ENCODE measurements at places on chromosomes 3 and 15.

- DNase-seq, result no peak
Measured at GRCh38 chr15:32936283-32936918, 218.6 kb downstream of the GREM1 start.

GRCh38 chr3:108159105-108159504, 63.1 kb downstream of the IFT57 start:
- no peak for DNase-seq

- DNase-seq, result no peak
Measured at GRCh38 chr3:9803494-9803893, 6.6 kb upstream of the TTLL3 start.

DNA sequence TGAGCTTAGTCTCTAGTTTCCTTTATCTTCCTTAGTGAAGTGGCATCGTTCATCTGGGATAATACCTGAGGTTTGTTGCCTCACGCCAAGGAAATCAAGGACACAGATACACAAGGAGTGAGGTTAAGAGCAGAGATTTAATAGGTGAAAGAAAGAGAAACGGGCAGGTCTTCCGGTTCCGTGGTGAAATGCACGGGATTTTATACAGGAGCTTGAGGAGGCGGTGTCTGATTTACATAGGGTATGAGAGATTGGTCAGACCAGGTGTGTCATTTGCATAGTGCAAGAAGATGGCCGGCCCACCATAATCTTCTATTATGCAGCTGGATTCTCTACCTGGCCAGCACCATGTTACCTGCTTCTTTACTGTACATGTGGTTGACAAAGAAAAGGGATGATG, 17.2 kb downstream of the ARRDC4 start:
- DNase-seq, result no peak

- DNase-seq, result no peak
Measured at GRCh38 chr15:37015451-37015850, 84.9 kb downstream of the MEIS2 start.

GRCh38 chr15:94008104-94009074, 223.0 kb upstream of the MCTP2 start:
- DNase-seq, result no peak

- DNase-seq, result no peak
Measured at GRCh38 chr15:43514241-43515057, 3.0 kb upstream of the MAP1A start.

DNA sequence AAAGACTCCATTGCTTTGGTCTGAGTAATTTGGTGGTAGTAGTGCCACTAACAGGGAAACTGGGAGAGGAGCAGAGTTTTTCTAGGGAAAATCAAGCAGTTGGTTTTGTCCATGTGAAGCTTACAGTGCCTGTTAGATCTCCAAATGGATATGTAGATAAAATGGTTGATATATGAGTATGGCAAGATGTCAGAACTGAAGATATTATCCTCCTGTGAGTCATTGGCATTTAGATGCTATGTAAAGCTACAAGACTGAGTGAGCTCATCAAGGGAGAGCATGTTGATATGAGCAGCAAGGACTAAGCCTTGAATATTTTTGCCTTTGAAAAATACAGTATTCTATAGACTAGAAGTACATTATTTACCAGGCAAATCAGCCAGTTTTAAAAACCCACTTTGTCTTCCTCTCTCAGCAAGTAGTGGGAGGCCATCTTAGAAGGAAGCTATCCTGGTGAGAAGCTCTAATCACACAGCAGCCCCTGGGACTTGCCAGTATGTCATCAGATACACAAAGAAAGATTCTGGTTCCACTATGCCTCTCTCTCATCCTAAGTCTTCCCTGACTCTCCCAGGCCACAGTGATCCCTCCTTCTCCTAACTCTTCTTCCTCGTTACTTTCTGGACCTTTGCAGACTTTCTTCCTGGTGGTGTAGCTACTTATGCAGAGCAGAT, 77.4 kb upstream of the ANKRD28 start:
- DNase-seq, result no peak

- no peak for DNase-seq
Measured at GRCh38 chr3:43266995-43267394, 19.3 kb upstream of the SNRK start.

DNA sequence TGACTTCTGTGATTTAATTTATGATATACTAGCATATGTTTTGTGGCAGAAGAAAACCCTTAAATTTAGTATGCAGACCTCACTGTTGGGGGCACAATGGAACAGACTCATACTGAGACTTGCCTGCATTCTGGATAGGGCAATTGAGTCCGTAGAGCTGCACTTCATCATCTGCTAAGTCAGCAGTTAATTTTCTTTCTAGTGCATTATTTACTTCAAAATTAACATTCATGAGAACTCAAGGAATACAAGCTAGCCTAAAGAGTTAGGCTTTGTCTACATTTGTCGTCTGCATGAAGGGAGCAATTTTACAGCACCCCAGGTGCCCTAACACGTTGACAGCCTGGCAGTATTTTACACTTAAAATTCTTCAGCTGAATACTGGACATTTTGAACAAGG, 345.5 kb downstream of the CHL1 start:
- DNase-seq, result no peak

- no peak for DNase-seq
Measured at GRCh38 chr3:142857056-142857455, 31.8 kb downstream of the PCOLCE2 start.

- DNase-seq, result no peak
Measured at GRCh38 chr3:112365636-112366035, 32.7 kb downstream of the CD200 start.

DNA sequence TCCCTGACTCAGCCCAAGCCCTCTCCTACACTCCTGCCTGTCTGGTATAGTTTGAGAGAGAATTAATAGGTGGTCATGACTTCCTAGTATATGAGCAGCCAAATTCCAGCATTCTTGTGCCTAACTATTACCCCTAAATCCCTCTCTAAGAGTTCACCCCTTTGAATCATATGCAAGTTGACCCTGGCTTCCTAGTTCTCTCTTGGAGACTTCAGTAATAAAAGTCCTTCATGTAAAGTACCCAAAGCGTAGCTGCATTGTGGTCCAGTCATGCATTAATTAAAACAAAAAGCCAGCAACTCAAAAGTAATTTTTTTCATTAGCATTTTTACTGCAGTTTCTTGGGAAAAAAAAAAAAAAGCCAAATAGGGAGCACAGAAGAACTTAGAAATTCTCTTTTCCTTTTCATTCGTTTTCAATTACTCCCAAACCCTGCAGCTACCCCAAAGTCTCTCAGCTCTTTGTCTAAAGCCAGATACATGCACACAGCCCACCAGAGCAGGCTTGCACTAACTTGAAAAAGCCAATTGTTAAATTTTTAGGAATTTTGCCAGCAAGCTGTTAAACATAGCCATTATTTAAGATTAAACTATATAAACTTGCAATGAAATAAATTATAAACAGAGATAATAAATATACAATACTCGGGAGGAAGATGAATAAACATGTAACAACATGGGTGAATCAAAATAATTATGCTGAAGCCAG, 50.1 kb upstream of the STT3B start:
- no peak for DNase-seq

DNA sequence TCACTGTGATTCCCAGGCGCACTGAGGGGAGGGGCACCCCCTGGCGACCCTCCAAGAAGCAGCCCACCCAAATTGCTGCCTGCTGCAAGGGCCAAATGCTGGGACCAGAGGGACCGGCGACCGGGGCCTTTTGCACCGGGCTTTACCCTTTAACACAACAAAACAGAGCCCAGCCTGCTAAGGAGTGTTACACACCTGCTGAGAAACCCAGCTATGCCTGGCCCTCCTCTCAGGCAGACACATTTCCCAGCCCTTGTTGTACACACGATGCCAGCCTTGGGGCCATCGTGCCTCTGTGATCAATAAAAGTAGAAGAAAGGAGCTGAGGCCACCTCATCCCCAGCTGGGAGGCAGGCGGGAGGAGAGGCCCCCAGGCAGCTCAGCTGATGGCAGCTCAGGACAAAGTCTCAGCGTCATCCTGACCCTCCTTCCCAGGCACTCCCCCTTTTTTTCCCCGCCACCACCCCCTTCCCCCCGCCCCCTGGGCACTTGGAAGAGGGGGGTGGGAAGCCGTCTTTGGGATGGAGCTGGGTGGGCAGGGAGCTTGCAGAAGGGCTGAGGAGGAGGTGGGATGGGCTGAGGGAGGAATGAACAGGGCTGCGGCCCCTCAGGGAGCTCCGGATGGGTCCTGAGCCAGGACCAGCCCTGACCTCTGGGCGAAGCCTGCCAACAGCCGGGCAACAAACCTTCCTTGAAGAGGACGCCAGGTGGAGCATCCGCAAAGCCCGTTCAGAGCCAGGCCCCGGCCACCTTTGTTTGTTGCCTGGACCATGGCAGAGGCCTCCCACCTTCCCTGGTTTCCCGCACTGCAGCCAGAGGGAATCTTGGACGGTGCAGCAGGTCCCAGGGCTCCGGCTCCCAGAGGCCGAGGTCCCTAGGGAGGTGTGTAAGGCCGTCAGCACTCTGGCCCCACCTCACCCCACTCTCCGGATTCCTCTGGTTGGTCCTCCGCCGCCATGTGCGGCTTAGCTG, 45.9 kb upstream of the SEC61A1 start:
- no peak for DNase-seq

- DNase-seq, result no peak
Measured at GRCh38 chr3:184760337-184761074, 48.6 kb upstream of the MAGEF1 start.

- no peak for DNase-seq
Measured at GRCh38 chr3:186339180-186339918, 22.7 kb downstream of the DGKG start.

DNA sequence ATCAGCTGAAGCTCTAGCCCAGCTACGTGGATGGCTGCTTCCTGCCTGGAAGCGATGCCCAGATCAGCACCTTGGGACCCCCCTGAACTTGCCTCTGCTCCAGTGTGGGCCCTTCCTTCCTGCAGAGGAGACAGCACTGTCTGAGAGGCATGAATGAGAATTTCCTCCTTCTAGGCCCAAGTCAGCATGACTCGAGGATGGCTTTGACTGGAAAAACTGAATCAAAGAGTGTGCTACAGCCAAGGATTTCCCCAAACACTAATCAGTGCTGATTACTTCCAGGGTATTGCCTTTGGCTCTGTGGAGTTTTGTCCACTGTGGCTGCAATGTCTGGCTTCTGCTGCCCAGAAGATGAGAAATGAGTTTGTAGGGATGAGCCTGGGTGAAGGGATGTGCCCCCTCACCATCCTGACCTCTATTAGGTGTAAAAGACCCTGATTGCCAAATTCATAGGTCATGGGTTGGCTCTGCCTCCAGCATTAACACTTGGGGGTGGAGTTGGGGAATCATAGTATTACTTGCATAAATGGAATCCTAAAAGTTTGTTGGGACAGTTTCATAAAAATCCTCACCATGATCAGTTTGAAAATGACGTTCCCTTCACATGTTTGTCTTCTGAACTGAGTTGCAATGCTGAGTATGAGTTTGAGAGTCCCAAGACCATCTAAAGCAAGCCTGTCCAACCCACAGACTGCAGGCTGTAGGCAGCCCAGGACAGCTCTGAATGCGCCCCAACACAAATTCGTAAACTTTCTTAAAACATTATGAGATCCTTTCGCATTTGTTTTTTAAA, 36.7 kb downstream of the FLNB start:
- DNase-seq, result no peak

GRCh38 chr3:143132246-143132980, 12.8 kb downstream of the CHST2 start:
- DNase-seq, result no peak

DNA sequence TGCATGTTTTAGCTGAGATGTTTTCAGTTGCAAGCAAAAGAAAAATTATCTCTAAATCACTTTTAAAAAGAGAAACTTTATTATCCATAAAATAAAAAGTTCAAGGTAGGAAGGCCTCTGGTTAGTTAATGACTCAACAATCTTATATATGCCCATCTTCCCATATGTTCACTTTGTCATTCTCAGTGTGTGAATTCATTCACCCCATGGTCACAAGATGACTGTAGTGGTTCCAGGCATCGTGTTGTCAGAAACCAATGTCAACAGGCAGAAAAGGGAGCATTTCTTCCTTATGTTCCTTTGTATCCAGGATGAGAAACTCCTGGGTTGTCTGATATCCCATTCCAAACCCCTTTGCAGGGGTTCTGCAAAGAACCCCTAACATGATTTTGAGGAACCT, 119.9 kb upstream of the RAP2B start:
- no peak for DNase-seq

DNA sequence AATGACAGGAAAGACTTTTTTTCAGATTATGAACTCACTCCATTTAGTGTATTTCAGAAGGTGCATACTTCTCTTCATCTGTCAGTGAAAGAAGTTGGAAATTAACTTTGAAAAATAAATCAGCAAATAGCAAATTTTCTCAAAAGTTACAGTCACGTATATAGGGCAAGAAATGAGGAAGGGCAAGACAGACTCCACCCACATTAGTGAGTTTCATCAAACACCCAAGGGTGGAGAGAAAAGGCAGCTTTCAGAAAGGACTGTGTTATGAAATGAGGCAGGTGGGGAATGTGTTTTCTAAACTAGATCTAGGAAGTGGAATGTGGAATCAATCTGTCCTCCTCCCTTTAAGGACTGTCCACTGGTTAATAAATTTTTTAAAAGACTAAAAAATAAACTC, 2.9 kb downstream of the SLC22A13 start:
- DNase-seq, result no peak

GRCh38 chr15:88863412-88863811, 31.9 kb downstream of the HAPLN3 start:
- DNase-seq, result no peak

GRCh38 chr15:101615414-101615985, 36.7 kb downstream of the TM2D3 start:
- DNase-seq, result no peak

DNA sequence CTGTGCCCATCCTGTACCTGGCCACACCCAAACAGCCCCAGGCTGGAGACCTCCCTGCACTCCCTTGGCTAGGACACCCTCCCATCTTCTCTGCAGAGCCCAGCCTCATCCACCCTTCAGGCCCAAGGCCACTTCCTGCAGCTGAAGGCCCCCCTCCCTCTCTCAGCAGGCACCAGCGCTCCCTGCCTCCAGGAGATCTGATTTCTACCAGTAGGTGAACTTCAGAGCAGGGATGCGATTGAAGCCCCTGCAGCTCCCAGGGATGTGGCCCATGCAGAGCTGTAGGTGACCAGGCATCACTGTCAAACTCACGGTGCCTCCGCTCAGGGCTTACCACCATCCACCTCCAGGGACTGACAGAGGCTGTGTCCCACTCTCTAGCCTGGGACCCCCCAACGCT, 96.3 kb downstream of the NUP210 start:
- no peak for DNase-seq

GRCh38 chr15:70258369-70259027, 160.8 kb upstream of the TLE3 start:
- DNase-seq, result peak; percentile 12

Data from T-helper 22 cell (primary cell).